A549 treated with Hydrocortisone at 1 μM for 4 hours (cell line): ENCODE measurements at places on chromosomes 2 and 18. TPM values are rescaled to one million over a fixed set of nuclear protein-coding genes. Genes with fewer than 3 reads are reported as not detected.

FOXD4L1 gene
- 0.21 to 0.55 TPM (median 0.29 TPM) in 5 replicates for total RNA-seq

SPP2 gene
- not detected in 5 replicates for total RNA-seq

PLEK gene
- not detected in 5 replicates for total RNA-seq

TPO gene
- total RNA-seq: 0.07 to 0.17 TPM (median 0.10 TPM) in 5 replicates

CLIP4 gene
- total RNA-seq: 19.6 to 24.9 TPM (median 22.7 TPM) in 5 replicates

EMX1 gene
- total RNA-seq: 0.08 to 0.14 TPM (median 0.11 TPM) in 4 of 5 replicates, not detected in the other
